Panc1 (cell line): ENCODE measurements at places on chromosomes 1 and 21. TPM values are rescaled to one million over a fixed set of nuclear protein-coding genes. Genes with fewer than 3 reads are reported as not detected.

DNA sequence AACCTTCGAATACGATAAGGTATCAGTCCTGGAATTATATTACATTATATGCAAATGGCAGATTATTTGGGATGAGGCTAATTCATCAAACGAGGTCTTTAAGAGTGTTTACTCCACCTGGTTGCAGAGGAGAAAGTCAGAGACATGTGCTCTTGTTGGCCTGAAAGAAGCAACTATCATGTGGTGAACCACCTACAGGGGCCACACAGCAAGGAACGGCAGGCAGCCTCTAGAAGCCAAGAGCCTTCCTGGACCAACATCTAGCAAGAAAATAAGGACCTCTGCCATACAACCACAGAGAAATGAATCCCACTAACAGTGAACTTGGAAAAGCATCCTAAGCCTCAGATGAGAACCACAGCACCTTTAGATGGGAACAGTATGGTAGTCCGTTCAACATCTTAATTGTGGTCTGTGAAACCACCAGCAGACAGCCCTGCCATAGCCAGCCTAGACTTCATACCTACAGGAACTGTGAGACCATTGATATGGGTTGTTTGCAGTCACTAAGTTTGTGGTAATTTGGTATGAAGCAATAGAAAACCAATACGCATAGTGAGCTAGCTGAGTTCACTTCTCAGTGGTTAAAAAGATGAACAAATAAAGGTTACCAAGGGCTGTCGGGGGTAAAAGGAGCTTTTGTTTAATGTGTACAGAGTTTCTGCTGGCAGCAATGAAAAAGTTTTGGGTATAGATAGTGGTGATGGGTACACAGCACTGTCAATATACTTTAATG is 345.7 kb upstream of the RUNX1 start:
- H3K36me3 ChIP-seq, result no peaks in the 10 kb centered on the region
- H3K27me3 ChIP-seq, result no peaks in the 10 kb centered on the region
- no peak overlapping the region for H3K27ac ChIP-seq
- no peak for DNase-seq

DNA sequence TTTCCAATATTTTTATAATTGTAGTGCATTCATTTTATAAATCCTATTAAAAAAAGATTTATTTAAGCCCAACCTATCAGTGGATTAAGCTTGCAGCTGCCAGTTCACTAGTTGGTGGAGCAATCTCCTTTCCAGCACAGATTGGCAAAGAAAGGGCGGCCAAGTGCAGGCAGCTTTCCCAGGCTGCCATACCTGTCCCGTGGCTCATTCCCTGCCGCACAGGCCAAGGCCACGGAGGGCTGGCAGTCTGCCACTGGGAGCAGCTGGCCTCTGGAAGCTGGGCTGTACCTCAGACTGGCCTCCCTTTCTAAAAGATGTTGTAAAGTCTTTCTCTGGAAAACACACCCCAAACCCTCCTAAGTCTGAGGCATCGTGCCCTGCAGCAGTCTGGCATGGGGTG is 74.2 kb downstream of the SIM2 start:
- DNase-seq, result no peak
- no peaks in the 10 kb centered on the region for H3K36me3 ChIP-seq
- H3K4me1 ChIP-seq, result peaks cover 3% of the 10 kb centered on the region; the same call in 1 of the 2 replicates
- H3K27me3 ChIP-seq, result no peaks in the 10 kb centered on the region

DNA sequence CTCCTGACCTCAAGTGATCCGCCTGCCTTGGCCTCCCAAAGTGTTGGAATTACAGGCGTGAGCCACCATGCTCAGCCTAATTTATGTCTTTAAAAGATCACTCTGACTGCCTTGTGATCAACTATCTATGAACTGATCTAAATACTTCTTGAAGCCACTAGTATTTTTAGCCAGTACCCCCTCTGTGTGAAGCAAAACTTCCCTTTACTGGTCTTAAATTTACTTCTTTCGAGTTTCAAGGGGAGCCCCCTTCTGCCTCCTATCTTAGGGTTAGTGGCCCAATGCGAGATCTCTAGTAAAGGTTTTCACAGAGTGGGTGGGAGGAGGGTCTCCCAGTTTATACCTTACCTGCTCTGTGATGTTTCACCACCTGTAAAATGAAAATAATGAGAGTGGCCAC is 66.1 kb upstream of the RPL11 start:
- H3K4me1 ChIP-seq, result no peaks in the 10 kb centered on the region
- no peaks in the 10 kb centered on the region for H3K27me3 ChIP-seq
- H3K36me3 ChIP-seq, result no peaks in the 10 kb centered on the region
- H3K4me3 ChIP-seq, result no peak overlapping the region

The CFAP107 gene
- not detected for total RNA-seq

The OVAAL gene
- total RNA-seq, result not detected

The WNT2B gene
- total RNA-seq, result 1.6 TPM

The CLCA1 gene
- total RNA-seq, result 0.08 TPM

The FHAD1 gene
- 0.23 TPM for total RNA-seq
